ENCODE measurements at places on chromosomes 13 and 19. TPM values are rescaled to one million over a fixed set of nuclear protein-coding genes. Genes with fewer than 3 reads are reported as not detected.

- no peak for DNase-seq
Observed at GRCh38 chr13:81872581-81872980, 1531.7 kb upstream of the SPRY2 start.

GRCh38 chr19:13054626-13055212 lies 47.9 kb downstream of the LYL1 start:
- DNase-seq = no peak

GRCh38 chr19:17541184-17541759 lies 14.2 kb upstream of the COLGALT1 start:
- no peak for DNase-seq

- DNase-seq = no peak
Observed at GRCh38 chr19:47142779-47143178, 12.1 kb downstream of the SAE1 start.

GRCh38 chr13:103607995-103608394 lies 541.8 kb upstream of the SLC10A2 start:
- DNase-seq = no peak

- peak; percentile 57 for DNase-seq
Observed at GRCh38 chr19:29873024-29873800, 61.4 kb downstream of the CCNE1 start.

DNA sequence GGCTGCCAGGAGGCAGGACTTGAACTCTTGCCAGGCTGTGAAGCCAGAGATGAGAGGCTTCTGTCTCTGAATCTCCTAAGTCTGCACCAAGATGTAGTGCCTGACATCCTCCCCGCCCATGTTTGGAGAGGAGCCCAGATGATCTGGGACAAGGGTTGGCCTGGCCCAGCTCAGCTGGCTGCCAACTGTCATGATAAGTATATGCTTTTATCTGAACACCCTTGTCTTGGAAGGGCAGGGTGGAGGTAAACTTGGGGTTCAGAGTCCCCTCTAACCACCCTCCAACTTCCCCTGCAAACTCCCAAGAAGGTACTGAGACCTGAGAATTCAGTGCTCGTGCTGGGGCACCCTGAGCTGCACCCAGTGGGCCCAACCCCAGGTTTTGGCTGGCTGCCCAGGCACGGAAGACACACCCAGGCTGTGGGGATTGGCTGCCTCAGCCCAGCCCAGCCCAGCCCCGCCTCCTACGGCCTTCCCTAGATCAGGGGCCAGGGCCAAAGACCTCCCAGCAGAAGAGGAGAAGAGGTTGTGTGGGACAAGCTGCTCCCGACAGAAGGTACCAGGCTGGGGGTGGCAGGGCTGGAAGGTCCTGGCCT lies at the start of gene CYP4F12:
CYP4F12 (plus strand) TSS at position 508 of the 596 bp plus-strand sequence. CDS start 443 bp downstream, outside the sequence.
- DNase-seq = no peak

DNA sequence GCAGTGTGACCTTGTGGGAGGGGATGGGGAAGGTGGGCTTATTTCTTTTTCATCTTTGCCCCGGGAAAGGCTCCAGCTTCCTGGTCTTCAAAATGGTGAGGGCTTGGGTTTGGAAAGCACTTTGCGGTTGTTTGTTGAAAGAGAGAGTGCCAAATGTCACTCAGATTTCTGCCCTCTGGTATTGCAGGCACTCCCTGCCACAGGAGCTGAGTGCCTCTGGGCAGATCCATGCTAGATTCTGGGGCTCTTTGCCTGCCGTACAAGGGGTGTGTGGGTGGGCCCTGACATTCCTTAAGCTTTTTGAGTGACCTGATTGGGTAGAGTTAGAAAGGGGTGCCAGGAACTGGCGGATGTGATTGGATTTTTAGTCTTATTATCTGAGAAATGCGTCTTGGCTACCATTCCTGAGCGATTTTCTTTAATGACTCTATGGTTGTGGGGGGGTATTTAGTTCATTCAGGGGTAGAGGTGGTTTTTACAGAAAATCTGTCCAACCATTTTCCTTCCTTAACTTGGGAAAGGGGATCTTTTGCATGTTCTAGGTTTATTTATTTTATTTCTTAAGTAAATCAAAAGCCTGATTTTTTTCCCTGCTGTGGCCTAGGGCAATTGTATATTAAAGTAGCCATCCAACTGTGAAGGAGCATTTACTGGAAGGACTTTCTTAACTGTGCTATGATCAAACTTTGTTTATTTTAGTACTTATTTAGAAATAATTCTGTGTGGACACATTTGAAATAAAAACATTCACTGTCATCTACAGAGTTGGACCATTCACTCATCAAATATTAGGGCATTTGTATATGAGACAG lies 3.2 kb downstream of the ARHGAP35 start:
- DNase-seq = no peak

DNA sequence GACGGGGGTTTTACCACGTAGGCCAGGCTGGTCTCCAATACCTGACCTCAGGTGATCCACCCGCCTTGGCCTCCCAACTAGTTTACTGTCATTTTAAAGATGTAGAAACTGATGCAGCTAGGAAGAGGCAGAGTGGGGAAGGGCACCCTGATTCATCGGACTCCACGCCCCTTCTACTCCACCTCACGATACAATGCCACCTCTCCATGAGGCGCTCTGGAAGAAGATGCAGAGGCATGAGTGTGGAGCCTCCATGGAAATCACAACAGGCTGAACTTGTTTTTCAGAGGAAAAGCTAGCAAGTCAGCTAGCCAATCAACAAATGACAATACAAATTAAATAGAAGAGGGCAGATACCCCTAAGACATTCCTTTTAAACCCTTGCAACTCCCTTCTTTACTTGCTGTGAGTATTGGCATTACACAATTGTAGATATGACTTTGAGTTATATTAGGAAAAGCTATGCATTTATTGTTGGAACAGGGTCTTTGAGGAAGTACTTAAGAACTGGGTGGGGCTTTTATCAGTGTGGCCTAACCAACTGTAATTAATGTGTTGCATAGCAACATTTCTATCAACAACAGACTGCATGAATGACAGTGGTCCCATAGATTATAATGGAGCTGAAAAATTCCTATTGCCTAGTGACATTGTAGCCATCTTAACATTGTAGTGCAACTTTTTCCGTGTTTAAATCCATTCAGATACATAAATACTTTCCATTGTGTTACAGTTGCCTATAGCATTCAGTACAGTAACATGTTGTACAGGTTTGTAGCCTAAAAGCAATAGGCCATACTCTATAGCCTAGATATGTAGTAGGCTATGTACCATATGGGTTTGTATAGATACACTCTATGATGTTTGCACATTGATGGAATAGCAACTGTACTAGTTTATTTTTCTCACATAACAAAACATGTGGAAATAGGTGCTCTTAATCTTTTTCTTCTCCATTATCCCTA lies 17.6 kb downstream of the WDFY2 start:
- DNase-seq = no peak

GRCh38 chr19:32676186-32676894 lies 692 bp downstream of the RGS9BP start:
- no peak for DNase-seq

DNA sequence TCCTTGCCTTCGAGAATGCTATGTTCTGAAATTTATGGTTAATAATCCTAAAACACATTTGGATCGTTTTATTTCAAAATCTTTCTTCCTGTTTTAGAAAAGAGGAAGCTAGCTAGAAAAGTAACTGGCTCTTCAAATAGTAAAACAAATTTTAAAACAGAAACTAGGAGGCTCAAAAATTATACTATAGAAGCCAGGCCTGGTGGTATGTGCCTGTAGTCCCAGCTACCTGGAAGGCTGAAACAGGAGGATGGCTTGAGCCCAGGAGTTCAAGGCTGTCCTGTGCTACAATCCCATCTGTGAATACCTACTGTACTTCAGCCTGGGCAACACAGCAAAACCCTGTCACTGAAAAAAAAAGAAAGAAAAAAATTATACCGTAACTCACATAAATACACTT lies 57.9 kb downstream of the ELF1 start:
- no peak for DNase-seq

DNA sequence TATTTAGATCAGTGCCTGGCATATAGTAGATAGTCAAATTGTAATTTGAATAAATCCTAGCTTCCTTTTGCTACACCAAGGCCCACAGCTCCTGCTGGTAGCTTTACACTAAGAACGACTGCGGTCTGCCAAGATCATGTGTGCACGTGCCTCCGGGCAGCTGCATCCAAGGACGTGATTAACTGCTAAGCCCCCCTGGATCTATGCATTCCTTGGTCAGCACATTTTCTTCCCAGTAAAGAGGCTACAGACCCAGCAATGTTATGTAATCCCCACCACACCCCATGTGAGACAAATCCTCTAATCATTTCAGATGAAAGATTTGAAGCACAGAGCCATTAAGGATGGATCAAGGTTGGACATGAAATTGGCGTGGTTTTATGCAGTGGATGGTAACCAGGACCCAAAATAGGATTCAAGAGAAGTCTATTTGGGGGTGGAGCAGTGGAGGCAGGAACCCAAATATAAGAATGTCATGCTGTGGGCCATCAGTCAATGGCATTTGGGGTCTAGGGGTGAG lies 65.2 kb upstream of the PEG3 start:
- DNase-seq = no peak

GRCh38 chr13:102399791-102400674 lies 1.8 kb downstream of the FGF14 start:
- peak; percentile 10 for DNase-seq

Gene SLC25A41
- total RNA-seq = 0.55 TPM

Gene PCDH17
- total RNA-seq = not detected

Gene RNF225
- total RNA-seq = 0.35 TPM

Gene FZR1
- 79.3 TPM for total RNA-seq

Measured in activated CD4-positive, alpha-beta T cell treated with anti-CD3 and anti-CD28 coated beads, Interleukin-2, amount 10 ng/mL, durations not matched to agents 7 days and 5 days (primary cell).